ENCODE measurements at places on chromosomes 2 and 18.

GRCh38 chr2:136068581-136069227, 49.2 kb downstream of the CXCR4 start:
- no peaks in the 10 kb centered on the region for H3K4me1 ChIP-seq
- no peak overlapping the region for H3K4me3 ChIP-seq
- no peak overlapping the region for H3K27ac ChIP-seq

GRCh38 chr2:237449193-237449881, 35.4 kb upstream of the COL6A3 start:
- H3K4me3 ChIP-seq: no peak overlapping the region
- no peaks in the 10 kb centered on the region for H3K36me3 ChIP-seq
- H3K27me3 ChIP-seq: no peaks in the 10 kb centered on the region

DNA sequence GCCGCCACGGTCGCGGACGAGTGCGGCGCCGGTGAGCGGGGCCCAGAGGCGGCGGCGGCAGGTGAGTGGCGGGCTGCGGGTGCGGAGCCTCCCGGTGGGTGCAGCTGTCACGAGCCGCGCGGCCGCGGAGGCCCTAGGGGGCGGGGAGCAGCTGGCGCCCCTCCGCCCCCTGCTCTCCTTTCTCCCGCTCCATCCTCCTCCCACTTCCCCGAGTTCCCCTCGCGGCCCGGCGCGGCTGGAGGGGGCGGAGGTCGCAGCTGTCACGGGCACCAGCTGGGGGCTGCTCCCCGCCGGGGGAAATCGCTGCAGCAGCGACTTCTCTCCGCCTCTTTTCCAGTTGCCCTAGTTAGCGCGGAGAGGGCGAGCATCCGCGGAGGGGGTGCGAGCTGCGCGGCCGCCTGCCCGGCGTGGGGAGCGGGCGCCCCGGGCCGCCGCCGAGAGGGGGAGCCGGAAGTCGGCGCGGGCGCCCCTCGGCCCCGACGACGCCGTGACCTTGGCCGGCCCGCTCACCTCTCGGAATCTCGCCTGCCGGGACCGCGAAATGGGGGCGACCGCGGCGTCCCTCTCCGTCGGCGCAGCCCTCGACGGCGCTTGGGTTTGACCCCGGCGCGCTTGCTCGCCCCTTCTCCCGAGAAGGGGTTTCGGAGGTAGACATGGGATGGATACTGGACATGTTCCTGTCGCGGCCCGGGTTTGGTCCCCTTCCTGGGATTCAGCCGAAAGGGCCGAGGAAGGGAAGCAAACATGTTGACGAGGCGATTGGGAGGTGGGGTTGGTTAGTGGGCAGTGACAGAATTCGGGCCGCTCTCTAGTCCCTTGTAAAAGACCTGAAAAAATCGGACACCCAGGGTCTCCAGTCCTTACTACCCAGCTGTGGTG, 727 bp downstream of the NCOA1 start:
- H3K36me3 ChIP-seq: no peaks in the 10 kb centered on the region
- no peaks in the 10 kb centered on the region for H3K4me1 ChIP-seq
- peak overlapping the region; percentile 55 for H3K4me3 ChIP-seq
- no peaks in the 10 kb centered on the region for H3K27me3 ChIP-seq

DNA sequence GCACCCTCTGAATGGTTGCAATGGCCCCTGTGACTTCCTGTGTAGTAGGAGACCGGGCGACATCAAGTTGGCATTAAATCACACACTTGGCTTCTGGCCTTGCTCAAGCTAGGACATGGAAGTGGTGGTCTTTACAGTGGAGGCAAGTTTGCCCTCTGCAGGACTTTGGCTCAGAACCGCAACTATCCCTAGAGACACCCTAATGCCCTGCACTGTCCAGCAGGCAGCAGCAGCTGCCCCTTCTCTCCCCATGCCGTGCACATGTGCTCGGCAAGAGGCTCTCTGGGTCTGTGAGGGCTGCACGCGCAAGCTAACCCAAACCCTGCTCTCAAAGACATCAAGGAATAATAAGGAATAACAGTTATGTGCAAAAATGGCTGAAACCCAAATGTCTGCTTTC, 106.5 kb downstream of the COL6A3 start:
- H3K27me3 ChIP-seq: no peaks in the 10 kb centered on the region
- no peaks in the 10 kb centered on the region for H3K36me3 ChIP-seq

DNA sequence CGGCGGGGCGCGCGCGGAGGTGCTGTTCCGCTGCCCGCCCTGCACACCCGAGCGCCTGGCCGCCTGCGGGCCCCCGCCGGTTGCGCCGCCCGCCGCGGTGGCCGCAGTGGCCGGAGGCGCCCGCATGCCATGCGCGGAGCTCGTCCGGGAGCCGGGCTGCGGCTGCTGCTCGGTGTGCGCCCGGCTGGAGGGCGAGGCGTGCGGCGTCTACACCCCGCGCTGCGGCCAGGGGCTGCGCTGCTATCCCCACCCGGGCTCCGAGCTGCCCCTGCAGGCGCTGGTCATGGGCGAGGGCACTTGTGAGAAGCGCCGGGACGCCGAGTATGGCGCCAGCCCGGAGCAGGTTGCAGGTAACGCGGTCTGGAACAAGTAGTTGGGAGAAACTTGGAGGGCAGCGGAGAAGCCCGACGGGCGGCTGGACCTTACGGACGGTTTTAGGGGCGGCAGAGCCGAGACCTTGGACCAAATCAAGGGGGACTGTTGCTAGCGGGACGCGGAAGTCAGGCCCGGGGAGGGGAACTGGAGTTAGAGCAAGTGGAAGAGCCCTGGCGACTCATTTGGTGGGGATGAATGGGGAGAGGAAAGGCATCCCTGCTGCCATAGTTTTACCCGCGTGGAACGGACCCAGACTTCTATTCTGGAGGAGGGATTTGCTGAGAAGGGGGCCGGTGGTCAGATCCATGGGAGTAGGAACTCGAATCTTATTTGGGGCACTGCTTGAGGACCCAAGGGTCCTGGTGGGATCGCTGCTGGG, 573 bp downstream of the IGFBP2 start:
- H3K27me3 ChIP-seq: no peaks in the 10 kb centered on the region
- no peak for DNase-seq
- H3K4me1 ChIP-seq: peaks cover 26% of the 10 kb centered on the region
- no peaks in the 10 kb centered on the region for H3K36me3 ChIP-seq
- H3K4me3 ChIP-seq: peak overlapping the region; percentile 75

DNA sequence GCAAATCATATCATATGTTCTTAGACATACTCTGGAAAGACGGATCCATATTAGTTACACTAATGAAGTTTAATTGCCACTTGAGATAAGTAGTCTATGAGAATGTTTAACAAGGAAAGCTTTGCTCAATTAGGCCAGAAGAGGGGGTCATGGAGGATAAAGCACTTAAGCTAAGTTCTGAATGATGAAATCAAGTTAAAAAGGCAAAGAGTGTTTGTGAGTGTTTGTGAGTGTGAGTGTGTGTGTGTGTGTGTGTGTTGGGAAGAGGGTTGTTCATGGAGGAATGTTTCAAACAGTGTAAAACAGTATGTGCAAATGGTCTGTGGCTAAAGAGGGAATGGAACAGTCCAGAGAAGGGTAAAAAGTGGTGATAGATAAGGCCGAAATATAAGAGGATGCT, 360.9 kb downstream of the ERBB4 start:
- no peak overlapping the region for H3K27ac ChIP-seq
- no peak overlapping the region for H3K4me3 ChIP-seq
- DNase-seq: no peak
- peaks cover 3% of the 10 kb centered on the region for H3K27me3 ChIP-seq
- H3K4me1 ChIP-seq: no peaks in the 10 kb centered on the region

- no peak for DNase-seq
- peaks cover 8% of the 10 kb centered on the region for H3K4me1 ChIP-seq
- no peak overlapping the region for H3K4me3 ChIP-seq
- H3K36me3 ChIP-seq: no peaks in the 10 kb centered on the region
- H3K27me3 ChIP-seq: no peaks in the 10 kb centered on the region
Measured at GRCh38 chr18:57589161-57589560, 2.7 kb upstream of the FECH start.

DNA sequence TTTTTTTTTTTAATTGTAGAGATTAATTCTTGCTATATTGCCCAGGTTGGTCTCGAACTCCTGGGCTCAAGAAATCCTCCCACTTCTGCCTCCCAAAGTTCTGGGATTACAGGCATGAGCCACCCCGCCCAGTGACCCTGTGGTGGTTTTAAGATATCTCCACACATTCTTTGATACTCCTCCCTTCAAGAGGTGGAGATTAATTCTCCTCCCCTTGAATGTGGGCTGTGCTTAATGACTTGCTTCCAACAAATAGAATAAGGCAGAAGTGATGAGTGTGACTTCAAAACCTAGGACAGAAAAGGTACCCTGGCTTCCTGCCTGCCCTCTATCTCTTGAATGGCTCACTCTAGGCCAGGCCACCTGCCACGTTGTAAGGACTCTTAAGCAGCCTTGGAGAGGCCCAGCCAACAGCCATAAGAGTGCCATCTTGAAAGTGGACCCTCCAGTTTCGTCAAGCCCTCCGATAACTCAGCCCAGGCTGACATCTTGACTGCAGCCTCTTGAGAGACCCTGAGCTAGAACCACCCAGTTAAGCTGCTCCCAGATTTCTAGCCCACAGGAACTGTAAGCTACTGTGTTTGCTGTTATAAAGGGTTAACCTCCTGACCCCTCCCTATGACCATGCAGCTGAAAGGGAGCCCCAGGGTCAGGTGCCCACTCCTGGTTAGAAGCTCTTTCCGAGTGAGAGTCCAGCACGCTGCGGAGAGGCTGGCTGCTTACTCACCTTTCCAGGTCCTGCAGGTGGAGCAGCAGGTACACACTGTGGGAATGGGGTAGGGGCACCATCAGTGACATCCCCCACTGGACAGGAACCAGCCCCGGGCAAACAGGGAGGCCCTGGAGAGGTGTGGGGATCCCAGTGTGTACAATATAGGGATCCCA, 27.6 kb downstream of the MRPL35 start:
- H3K27me3 ChIP-seq: no peaks in the 10 kb centered on the region
- no peaks in the 10 kb centered on the region for H3K36me3 ChIP-seq
- H3K4me1 ChIP-seq: no peaks in the 10 kb centered on the region
- no peak overlapping the region for H3K27ac ChIP-seq
- H3K4me3 ChIP-seq: no peak overlapping the region

- no peak overlapping the region for H3K4me3 ChIP-seq
- H3K4me1 ChIP-seq: no peaks in the 10 kb centered on the region
- H3K36me3 ChIP-seq: no peaks in the 10 kb centered on the region
- H3K27ac ChIP-seq: no peak overlapping the region
Measured at GRCh38 chr18:56245866-56246580, 392.4 kb downstream of the TXNL1 start.

DNA sequence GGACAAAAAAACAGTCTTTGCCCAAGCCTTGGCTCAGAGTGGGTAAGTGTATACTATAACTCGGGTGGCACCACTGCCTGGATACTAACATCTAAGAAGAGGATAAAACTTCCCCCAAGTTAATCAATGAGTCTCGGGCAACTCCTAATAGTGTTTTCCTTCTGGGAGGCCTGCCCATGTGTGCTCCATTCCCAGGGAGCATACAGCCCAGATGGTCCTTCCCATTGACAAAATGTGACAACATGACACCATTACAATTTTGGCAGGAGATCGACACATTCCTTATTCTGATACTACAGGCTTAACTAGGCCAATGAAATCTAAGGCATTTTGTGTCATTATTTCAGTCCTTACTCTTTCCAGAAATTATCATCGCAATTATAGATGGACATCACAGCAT, 52.7 kb upstream of the CRIM1 start:
- no peaks in the 10 kb centered on the region for H3K36me3 ChIP-seq
- no peak overlapping the region for H3K27ac ChIP-seq
- no peak overlapping the region for H3K4me3 ChIP-seq
- no peaks in the 10 kb centered on the region for H3K27me3 ChIP-seq
- no peaks in the 10 kb centered on the region for H3K4me1 ChIP-seq
- DNase-seq: no peak

GRCh38 chr2:67994716-67995115, 68.1 kb downstream of the C1D start:
- no peak overlapping the region for H3K4me3 ChIP-seq
- no peak overlapping the region for H3K27ac ChIP-seq
- H3K4me1 ChIP-seq: peaks cover 22% of the 10 kb centered on the region
- no peak for DNase-seq
- H3K36me3 ChIP-seq: no peaks in the 10 kb centered on the region
- H3K27me3 ChIP-seq: no peaks in the 10 kb centered on the region

DNA sequence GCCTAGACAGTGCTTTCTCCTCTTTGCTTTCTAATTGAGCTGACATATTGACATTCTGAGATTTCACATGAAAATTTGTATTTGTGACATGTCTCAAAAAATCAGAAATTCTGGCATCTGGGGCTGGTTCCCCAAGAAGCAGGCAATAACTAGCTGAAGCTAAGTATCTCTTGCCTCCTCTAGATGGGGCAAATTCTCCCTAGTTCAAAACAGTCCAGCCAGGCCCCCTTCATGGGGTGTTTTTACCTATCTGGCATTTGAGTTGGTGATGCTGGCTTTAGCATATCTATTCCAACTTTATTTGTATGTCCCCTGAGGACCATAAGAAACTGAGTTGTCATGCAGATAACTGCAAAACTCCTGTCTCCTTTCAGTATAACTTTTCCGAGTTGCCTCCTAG, 39.9 kb downstream of the ARHGAP15 start:
- no peaks in the 10 kb centered on the region for H3K27me3 ChIP-seq
- H3K27ac ChIP-seq: no peak overlapping the region
- H3K4me3 ChIP-seq: no peak overlapping the region
- no peak for DNase-seq
- H3K4me1 ChIP-seq: no peaks in the 10 kb centered on the region

- H3K27me3 ChIP-seq: no peaks in the 10 kb centered on the region
- DNase-seq: no peak
- no peaks in the 10 kb centered on the region for H3K4me1 ChIP-seq
- H3K36me3 ChIP-seq: no peaks in the 10 kb centered on the region
- no peak overlapping the region for H3K4me3 ChIP-seq
- no peak overlapping the region for H3K27ac ChIP-seq
Measured at GRCh38 chr2:16473575-16473974, 192.1 kb downstream of the CYRIA start.

DNA sequence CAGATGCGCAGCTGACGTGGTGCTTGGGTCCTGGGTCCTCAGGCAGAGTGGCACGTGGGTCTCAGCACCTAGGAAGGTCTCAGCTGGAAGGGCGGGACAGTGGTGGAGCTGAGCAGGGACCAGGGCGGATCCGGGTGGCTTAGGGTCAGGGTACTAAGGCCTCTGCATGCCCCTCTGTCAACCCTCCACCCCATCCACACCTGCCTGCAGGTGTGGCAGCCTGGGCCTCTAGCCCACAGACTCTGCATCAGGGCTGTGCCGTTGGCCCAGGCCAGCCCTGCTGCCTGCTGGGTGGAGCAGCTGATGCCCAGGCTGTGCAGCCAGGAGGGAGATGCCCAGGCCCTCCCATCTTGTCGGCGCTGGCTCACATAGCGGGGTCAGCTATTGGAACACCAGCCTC, 24.6 kb upstream of the OTOS start:
- H3K27ac ChIP-seq: no peak overlapping the region
- H3K27me3 ChIP-seq: peaks cover 3% of the 10 kb centered on the region
- H3K36me3 ChIP-seq: no peaks in the 10 kb centered on the region

DNA sequence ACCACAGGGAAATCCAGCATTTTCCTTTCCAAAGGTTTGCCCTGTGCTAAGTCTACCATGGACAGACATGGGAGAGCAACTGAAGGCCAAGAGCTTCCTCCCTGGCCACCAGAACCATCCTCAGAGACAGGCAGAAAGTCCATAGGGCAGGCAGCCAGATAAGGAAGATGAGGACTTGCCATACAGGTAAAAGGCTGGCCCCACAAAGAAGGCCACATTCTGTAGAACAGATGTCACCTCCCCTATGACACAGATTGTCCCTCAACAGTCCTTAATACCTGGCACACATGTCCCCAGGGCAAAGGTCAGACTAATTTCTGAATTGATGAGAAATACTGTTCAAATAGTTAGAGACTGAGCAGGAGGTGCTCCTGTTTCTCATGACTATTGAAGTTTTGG, 52.0 kb downstream of the FECH start:
- DNase-seq: no peak
- H3K4me1 ChIP-seq: no peaks in the 10 kb centered on the region
- no peaks in the 10 kb centered on the region for H3K36me3 ChIP-seq

Measured in RWPE2 (cell line).